Type B pancreatic cell (in vitro differentiated cells): ENCODE measurements at places on chromosomes 6 and 20.

- DNase-seq, result no peak
Observed at GRCh38 chr6:43801495-43802181, 31.6 kb downstream of the VEGFA start.

GRCh38 chr6:3336066-3336786 lies 77.5 kb downstream of the PSMG4 start:
- DNase-seq, result no peak

DNA sequence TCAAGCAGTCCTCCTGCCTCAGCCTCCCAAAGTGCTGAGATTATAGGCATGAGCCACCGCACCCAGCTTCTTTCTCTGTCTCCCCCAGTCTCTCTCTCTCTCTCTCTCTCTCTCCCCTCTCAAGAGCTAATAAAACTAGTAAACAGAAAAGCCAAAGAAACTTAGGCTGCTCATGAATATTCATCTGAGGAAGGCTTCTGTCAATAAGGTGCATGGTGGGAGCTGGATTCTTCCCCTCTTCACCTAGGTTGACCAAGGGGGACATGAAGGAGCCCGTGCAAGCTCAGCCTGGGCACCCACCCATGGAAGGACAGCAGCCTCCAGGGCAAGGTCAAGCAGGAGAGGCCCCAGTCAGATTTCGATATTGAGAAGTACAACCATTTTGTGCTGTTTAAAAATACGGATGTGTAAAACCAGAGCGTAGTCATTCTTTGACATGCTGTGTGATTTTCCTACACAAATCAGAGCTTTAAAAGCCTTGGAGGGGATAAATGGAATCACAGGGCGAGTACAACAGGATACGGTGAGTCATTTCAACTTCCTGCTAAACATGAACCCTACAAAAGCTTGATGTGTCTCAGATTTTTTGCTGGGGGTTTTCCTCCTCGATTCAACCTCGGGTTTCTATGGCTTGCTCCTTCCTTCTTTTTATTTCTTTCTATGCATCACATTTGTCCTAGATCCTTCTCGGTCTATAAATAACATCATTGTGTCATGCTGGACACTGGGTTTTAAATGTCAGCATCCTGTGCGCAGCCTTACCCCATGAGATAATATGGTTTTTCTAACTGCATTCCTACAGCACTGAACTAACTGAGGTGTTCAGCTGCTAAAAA lies 368.9 kb upstream of the JARID2 start:
- no peak for DNase-seq

GRCh38 chr20:48339190-48339985 lies 488.4 kb downstream of the PREX1 start:
- no peak for DNase-seq

- no peak for DNase-seq
Observed at GRCh38 chr20:62822788-62823651, 6.2 kb downstream of the COL9A3 start.

DNA sequence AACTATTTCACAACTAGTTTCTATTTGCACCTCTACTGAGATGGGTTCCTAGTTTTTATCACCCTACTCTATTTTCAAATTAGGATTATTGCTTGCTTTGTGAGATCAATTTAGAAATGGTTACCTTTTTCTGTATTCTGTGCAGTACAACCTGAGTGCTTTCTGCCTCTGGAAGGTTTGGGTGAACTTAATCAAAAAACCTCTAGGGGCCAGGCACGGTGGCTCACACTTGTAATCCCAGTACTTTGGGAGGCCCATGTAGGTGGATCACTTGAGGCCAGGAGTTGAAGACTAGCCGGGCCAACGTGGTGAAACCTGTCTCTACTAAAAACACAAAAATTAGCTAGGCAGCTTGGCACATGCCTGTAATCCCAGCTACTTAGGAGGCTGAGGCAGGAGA lies 63.3 kb downstream of the SCAF8 start:
- DNase-seq, result no peak

DNA sequence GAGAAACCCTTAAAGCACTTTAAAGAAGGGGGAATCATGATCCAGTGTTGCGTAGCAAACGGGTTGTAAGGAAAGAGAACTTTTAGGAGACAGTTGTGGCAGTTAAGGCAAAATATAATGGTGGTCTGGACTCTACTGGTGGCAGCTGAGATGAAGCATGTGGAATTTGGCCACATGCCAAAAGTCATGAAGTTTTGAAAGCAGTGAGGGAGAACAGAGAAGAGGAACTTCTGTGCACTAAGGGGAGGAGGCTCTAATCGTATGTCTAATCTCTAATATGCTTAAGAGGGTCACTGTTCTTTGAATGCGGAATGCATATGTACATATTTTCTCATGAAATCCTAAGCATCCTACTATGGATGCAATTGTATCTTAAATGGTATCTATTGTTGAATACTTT lies 91.5 kb downstream of the RIMS1 start:
- DNase-seq, result no peak

DNA sequence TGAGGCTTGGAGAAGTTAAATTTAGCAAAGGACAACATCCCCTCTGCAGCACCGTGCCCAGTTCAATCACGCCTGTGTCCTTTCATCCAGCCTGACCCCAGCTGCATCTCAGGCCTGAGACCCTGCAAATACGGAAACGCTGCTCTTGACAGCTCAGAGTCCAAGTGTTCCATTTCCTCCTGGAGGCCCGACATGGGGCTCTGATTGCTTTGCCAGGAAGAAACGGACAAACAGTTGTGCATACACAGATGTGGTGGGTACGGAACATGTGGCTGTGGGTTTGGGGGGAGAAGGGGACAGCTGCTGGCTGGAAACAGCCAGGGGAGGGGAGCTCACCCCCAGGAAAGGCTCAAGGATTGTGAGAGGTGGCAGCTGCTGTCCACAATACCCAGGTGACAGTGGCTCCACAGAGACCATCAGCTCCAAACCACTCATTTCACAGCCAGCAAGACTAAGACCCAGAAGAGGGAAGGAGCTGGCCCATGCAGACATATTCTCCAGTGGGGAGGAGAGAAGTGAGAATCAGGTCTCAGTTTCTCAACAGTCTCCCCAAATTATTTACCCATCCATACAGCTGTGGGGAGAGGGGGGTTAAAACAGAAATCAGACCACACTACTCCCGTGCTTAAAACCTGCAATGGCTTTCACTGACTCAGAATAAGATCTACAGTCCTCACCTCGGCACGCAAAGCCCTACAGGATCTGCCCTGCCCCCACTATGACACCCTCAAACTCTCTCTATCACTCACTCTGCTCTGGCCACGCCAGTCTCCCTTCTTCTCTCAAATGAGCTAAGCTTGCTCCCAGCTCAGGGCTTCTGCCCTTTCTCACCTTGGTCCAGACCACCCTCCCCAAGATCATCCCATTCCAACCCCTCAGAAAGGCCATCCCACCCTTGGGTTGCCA lies 89.1 kb downstream of the PREX1 start:
- no peak for DNase-seq

DNA sequence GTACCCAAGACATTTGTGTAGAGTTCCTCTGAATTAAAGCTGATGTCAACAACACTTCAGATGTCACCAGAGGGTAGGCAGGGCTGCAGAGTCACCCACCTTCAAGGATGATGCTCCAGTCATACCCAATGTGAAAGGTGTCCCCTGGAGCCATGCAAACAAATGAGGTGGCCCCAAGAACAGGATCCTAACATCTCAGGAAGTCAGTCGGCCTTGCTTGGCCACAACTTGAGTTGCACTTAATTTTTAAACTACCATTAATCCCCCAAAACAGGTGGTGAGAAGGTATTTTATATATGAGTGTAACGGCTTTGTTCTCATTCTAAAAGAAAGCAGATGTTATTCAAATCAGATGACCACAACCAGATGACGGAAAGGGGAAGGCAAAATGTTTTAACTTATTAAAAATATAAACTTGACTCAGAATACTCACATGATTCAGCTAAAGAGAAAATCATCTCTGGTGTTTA lies 21.1 kb upstream of the SERPINB1 start:
- no peak for DNase-seq

DNA sequence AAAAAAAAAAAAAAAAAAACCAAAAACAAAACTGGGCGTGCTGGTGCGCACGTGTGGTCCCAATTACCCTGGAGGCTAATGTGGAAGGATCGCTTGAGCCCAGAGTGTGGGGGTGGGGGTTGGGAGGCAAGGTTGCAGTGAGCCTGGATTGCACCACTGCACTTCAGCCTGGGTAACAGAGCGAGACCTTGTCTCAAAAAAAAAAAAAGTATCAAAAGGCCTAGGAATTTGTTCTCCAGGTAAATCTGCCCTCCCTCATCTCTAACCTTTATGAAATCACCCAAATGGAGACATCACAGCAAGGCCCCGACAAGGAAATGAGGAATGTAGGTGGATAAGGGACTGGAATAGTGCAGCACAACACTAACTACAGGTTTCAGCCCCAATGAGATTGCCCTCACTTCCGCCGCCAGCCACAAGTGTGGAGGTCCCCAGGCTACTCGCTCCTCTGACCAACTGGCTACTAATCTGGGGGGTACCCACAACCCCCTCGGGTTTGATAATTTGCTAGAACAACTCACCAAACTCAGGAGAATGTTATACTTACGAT lies 36.8 kb upstream of the DDR1 start:
- no peak for DNase-seq

GRCh38 chr20:47993035-47993755 lies 207.9 kb upstream of the SULF2 start:
- no peak for DNase-seq

- DNase-seq, result no peak
Observed at GRCh38 chr6:42263165-42263728, 45.6 kb upstream of the MRPS10 start.

DNA sequence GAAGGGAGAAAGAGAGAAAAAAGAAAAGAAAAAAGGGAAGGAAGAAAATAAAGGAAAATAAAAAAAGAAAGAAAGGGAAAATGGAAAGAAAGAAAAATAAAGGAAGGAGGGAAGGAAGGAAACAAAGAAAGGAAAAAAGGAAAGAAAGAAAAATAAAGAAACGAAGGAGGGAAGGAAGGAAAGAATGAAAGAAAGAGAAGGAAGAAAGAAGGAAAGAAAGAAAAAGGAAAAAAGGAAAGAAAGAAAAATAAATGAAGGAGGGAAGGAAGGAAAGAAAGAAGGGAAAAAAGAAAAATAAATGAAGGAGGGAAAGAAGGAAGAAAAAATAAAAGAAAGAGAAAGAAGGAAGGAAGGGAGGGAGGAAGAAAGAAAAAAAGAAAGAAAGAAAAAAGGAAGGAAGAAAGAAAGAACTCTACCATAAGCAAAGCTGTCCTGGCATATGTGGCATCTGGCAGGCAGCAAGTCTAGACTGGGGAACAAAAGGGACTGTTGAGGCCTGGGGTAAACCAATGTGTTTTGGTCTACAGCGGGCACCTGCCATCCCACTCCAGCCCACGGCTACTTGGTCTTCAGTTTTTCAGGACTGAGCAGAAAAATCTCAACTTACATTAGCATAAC lies 86.9 kb downstream of the TFAP2C start:
- no peak for DNase-seq

- no peak for DNase-seq
Observed at GRCh38 chr20:19603376-19603750, 154.7 kb upstream of the RIN2 start.

DNA sequence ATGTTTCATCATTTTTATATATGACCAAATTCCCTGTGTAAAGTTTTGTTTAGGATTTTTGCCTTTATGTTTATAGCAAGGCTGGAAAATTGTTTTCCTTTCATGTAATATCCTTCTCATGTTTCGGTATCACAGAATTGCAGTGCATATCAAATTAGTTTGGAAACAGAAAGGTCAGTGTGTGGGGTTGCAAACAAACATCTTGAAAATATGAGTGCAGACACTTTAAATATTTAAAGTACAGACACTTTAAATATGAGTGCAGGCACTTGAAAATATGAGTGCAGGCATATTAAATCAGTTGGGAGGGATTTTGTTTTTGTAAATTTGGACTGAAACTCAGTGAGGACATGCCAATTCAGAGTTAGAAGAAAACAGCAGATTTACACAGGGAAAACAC lies 6.5 kb downstream of the SLPI start:
- no peak for DNase-seq

DNA sequence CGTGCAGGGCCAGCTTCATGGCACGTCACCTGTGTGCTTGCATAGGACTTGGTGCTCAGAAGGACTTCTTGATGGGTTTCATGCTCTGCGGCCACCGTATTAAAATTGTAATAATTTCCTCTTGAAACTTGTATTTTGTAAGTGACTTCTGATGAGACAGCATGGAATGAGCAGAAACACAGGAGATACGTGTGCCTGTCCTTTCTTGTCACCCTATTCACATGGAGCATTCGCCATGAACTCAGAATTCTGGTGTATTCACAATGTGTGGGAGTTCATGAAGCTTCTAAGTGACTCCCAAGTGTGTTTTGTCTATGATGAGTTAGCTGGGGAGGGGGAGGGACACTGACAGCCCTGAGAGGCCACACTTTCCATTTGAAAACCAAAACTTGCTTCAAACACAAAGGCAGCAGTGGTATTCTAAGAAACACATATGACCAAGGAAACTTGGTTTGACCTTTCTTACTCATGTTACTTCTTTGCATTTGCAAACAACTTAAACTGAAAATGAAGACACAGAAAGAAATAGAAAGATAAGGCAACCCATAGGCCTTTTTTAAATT lies 92.1 kb upstream of the NEDD9 start:
- DNase-seq, result no peak

DNA sequence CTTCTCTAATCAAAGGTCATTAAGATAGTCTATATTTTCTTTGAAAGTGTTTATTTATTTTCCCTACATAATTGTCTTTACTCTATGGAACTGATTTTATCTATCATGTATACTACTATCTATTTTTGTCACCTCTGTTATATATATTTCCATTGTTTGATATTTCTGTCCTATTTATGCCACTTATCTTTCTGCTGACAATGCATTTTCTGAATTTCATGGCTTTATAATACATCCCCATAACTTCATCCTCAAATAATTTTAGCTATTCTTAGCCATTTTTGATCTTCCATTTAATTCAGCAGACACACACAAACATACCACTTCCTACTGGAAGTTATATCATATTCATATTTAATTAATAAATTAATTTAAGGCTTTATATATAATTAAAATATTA lies 123.7 kb downstream of the EPHA7 start:
- no peak for DNase-seq

DNA sequence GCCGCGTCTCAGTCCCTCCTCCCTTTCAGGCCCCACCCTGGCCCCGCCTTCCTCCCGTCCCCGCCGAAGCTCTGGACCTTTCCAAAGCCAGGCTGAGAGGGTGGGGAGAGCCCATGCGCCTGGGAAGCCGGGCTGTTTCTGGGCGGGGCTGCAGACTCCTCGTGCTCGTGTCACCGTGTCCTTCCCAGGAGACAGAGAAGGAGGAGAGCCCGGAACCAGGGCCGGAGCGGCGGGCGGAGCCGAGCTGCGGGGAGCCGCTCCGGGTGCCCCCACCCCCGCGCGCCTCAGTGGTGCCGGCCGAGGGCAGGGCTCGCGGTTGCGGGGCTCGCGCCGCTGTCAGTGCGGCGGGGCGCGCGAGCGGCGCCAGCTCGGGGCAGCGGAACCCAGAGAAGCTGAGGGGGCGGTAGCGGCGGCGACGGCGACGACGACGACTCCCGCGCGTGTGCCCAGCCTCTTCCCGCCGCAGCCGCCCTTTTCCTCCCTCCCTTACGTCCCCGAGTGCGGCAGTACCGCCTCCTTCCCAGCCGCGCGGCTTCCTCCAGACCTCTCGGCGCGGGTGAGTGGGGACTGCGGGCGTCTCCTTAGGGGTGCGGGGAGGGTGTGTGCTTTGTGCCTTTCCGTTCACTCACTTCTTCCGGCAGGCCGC lies at the start of gene RALY:
Gene RALY (plus strand): TSS at position 336 of the 646 bp plus-strand sequence. CDS start 78,164 bp downstream, outside the sequence.
- DNase-seq, result no peak

- no peak for DNase-seq
Observed at GRCh38 chr6:11592294-11592906, 54.9 kb downstream of the TMEM170B start.

GRCh38 chr20:21571841-21572690 lies 58.2 kb upstream of the NKX2-2 start:
- no peak for DNase-seq
